ENCODE measurements at places on chromosomes 2 and 18.

DNA sequence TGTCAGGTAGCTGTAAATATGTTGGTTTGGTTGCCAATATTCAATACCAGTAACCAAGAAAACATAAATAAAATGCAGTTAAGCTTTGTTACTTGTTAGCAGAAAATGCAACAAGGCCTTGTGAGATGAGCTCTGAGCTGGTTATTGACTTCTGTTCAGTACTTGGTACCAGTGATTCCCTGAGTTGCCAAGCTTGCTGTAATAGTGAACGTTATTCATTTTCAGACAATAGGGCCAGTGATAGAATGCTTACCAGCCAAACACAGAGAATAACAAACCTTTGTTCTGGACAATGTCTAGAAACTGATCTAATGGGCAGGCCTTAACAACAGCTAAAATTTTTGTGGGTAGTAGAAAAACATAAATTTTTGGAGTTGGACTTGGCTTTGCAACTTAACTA is 29.5 kb downstream of the RASGRP3 start:
- no peak for DNase-seq

DNA sequence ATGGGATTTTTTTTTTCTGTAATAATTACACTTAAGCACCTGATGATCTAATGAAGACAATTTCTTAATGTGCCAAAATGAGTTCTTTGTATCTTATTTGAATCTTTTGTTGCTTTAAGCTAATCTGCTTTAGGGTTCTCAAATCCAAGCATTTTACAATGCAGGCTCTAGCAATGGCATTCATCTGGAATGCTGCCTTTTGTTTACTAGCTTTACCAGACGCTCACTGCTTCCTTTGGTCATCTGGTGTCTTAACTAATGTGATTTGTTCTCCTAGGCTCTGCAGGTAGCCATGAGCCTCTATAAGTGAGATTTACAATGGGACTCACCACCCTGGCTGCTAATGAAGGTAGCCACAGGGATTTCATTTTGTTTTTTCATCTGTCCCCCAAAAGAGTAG is 100.3 kb downstream of the GREB1L start:
- DNase-seq: no peak

DNA sequence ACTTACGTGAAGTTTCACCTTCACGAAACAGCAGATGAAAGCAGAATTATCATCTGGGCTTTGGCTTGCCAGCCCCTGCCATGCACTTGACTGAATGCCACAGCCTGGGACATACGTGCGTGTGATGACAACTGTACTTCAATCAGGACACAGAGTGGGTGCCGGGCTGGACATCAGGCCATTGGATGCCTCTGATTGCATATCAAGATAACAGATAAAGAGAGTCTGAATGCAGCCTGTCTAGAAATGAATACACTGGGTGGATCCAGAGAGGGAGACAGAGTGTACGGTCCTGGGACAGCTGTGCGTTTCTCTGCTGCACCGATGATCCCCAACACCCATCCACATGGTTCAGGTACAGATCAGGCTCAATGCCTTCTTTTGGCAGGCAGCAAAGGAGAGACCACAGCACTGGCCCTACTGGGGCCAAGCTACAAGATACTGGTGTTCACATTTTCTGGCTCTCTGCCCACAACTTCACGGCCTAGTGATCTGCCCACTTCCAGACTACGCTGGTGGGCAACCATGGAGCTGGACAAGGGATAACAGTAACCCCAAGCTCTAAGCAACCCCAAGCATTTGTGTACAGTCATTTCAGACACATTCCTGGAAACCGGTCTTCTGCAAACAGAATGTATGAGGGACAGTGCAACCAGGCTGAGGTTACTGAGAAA is 35.6 kb downstream of the FBLN7 start:
- DNase-seq: no peak

- no peak for DNase-seq
These were observed 82.9 kb downstream of the DYNAP start for GRCh38 chr18:54673936-54674335.

DNA sequence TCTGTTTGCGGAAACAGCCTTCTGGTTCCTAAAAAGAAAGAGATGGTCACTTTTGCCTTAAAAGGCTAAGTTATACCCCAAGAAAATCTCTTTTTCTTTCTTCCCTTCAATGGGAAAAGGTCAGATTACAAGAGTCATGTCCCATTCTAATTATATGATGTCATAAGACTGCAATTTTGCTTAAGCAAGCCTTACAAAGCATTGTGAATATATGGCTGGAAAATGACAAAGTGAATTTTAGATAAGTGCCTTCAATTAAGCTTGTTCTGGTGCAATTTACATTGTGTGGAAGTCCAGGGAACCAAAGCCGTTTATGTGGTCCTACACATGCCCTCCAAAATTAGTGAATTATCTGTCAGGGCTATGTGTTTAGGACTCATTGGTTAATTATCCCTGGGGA is 7.6 kb upstream of the BMP10 start:
- DNase-seq: no peak

GRCh38 chr2:241030883-241031282 is 32.5 kb downstream of the SNED1 start:
- DNase-seq: no peak

DNA sequence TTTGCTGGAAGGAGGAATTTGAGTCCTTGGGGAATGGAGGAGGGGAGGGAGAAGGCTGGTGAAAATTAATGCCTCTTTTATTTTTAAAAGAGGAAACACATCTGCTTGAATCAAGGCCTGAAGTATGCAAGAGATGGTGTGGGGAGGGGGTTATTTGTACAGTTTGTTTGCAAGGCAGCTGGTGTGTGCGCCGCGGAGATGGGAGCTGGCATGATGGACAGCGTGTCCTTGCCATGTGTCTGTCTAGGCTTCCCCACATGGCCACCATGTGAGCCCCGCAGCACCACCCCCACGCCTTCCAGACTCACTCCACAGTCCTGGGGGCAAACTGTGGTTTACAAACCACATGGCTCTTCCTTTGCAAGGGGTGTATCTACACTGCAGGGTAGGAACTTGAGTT is 154.8 kb upstream of the APCDD1 start:
- no peak for DNase-seq

DNA sequence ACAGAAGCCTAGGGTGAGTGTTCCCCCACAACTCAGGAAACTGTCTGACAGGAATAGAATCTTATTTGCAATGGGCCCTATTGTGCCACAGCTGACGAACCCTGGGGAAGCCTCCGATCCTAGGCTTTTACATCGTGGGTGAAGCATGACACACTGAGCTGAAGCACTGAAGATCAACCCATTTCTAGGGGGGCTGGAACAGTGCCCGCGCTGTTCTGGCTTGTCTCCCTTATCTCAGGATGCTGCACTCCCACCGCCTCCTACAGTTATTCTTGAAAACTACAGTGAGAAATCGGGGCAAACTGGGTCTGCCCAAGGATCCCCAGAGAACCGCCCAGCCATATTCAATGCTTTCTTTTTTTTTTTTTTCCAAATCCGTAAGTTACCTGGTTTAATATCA is 41.1 kb downstream of the NETO1 start:
- no peak for DNase-seq

DNA sequence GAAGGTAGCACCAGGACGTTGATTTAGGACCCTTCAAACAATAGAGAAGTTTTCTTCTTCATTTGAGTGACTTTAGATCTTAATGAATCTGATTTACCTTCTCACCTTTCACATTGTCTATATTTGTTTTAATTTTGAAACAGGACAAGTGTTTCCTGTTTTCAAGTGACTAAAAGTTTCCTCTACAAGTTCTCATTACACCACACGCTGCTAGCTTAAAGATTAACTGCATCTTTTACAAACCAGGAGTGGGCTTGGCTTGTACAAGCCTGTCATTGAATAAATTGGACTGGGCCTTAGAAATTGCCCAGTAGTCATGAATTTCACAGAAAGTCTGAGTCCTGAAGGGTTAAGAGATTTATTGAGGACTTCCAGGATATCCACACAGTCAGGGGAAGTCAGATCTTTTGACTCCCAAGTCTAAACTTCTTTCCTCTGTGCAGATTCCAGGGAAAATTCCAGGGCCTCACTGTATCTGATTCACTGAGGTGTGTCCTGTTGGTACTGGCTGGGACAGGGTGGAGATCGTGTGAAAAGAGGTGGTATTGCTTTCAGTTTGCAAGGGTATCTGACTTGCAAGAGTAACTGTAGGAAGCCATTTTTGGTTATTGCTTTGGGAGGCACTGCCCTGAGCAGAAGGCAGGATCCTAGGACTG is 3.4 kb downstream of the SGPP2 start:
- no peak for DNase-seq

DNA sequence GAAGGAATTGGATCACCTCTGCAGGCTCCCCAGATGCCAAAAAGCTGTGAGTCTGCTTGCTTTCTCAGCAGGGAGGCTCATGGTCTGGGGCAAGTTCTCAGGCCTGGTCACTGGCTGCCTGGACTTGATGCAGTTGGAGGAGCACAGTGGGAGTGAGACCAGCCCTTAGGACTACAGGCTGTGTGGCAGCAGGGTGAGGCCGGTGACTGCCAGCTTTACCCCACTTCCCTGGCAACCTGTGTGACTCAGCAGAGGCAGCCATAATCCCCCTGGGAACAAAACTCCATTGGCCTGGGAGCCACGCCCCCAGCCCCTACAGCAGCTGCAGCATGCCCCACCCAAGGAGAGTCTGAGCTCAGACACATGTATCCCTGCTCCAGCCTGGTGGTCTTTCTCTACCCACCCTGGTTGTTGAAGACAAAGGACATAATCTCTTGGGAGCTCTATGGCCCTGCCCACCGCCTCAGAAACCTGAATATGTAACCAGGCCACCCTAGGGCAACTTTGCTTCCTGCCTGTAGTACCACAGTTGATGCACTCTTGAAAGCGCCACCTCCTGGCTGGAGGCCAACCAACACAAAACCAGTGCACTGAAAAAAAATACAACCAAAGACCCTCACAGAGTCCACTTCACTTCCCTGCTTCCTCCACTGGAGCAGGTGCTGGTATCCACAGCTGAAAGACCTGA is 106.8 kb upstream of the SPATS2L start:
- DNase-seq: no peak

GRCh38 chr2:67289271-67289670 is 107.9 kb upstream of the ETAA1 start:
- DNase-seq: no peak

- DNase-seq: no peak
These were observed 18.9 kb downstream of the TTR start for GRCh38 chr18:31610286-31611205.

DNA sequence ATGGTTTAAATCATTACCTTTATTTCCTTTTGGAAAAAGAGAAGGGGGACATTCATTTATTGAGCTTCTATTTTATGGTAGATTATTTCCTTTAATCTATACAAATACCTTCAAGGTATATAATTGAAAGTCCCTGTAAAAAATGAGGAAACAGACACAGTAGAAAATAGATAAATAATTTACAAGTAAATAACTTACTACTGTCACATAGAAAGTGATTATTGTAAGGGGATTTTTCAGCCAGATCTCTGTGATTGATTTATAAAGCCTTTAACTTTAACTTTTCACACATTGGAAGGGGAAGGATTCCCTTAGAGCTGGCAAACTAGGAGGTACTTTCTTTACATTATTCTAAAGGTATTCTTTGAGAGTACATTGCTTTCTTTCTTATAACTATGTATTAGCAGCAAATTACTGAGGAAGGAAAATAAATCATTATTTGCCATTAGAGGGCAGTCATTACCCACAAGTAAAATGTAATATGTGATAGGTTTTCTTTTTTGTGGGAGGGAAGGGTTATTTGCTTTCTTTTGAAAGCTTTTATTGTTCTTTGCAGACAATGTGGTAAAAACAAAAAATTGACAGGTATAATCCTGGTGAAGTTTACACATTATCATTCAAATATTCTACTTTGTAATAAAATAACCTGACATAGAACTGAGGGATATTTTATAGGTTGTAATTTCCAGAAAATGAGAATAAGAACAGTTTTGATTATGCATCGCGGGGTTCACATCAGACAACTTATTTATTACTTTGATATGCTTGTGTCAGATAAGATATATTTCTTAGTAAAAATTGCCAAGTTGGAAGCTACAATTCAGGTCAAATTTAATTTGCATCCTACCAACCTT is 24.8 kb upstream of the RPE start:
- DNase-seq: no peak

GRCh38 chr2:460861-461260 is 173.0 kb upstream of the ALKAL2 start:
- no peak for DNase-seq

DNA sequence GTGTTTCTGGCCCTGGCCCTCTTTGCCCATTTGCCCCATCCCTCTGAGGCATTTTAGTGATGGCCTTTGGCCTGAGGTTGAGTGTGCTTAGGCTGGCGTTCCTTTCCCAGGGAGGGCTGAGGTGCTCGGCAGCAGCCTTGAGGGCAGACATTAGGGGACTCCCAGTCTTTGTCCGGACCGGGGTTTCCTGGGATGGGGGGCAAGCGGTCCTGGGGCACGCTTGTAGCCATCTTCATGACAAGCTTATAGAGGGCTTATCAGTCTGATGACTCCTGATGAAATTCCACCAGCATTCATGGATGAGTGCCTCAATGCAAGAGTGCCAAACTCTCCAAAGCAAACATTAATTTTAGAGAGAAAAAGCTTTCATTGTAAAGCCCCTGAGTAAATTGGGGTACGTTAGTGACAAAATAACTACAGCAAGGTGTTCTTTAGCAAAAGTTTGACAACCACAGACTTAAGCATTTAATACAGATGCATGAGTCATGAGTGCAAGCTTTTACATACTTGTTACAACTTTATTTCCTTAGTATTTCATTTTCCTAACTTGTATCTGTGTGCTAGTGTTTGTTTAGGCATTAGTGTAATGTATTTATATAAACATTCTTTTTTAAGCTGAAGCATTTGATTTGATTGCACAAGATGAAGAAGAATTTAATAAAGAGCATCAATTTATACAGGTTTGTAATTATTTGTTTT is 45.6 kb downstream of the CEP192 start:
- no peak for DNase-seq

GRCh38 chr18:49052891-49053644 is 102.3 kb upstream of the SMAD7 start:
- DNase-seq: no peak

GRCh38 chr2:106168657-106169056 is 25.4 kb downstream of the UXS1 start:
- no peak for DNase-seq

- no peak for DNase-seq
These were observed 112.4 kb upstream of the ZNF236 start for GRCh38 chr18:76709659-76710645.

GRCh38 chr2:43648994-43649701 is 12.1 kb downstream of the PLEKHH2 start:
- DNase-seq: no peak

DNA sequence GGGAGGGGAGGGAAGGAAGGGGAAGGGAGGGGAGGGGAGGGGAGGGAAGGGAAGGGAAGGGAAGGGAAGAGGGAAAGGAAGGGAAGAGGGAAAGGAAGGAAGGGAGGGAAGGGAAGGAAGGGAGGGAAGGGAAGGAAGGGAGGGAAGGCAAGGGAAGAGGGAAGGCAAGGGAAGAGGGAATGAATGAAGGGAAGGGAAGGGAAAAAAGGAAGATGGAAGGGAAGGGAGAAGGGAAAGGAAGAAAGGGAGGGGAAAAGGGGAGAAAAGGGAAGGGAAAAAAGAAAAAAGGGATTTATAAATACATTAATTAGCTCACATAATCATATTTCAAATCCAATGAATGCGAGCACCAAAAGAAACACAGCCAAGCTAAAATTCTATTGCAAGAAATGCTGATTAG is 202.9 kb upstream of the LRRTM4 start:
- DNase-seq: no peak
